ENCODE measurements at places on chromosomes 7 and 10.

DNA sequence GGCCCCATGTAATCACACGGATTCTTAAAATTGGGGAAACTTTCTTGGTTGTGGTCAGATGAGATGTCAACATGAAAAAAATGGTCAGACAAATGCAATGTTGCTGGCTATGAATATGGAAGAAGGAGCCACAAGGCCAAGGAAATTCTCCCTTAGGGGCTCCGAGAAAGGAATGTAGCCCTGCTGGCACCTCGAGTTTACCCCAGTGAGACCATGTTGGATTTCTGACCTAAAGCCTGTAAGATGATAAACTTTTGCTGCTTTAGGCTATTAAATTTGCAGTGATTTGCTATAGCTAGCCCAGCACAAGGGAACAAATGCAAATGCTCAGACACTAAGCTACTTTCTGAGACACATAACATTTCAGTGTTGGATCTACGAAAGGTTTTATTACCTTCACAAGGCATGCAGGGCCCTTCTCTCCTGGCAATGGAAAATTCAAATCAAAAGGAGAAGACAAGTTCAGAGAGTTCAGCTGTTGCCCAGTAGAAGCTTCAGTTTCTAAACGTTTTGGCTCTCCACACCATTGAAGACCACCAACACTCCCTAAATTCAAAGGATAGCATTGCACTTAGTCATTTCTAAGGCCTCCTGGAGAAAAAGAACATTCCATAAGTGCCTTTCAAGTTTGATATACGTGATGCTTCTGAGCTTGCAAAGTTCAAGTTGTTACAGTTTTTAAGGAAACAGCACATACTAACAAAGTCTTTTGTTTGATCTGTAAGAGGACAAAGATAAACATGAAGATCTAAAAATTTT, 23.4 kb downstream of the MCMBP start:
- DNase-seq, result no peak

- DNase-seq, result no peak
Measured at GRCh38 chr7:45311597-45311996, 154.0 kb downstream of the RAMP3 start.

- DNase-seq, result no peak
Measured at GRCh38 chr10:110036640-110037039, 28.9 kb downstream of the ADD3 start.

GRCh38 chr10:85362401-85362800, 1004.2 kb downstream of the GRID1 start:
- no peak for DNase-seq

DNA sequence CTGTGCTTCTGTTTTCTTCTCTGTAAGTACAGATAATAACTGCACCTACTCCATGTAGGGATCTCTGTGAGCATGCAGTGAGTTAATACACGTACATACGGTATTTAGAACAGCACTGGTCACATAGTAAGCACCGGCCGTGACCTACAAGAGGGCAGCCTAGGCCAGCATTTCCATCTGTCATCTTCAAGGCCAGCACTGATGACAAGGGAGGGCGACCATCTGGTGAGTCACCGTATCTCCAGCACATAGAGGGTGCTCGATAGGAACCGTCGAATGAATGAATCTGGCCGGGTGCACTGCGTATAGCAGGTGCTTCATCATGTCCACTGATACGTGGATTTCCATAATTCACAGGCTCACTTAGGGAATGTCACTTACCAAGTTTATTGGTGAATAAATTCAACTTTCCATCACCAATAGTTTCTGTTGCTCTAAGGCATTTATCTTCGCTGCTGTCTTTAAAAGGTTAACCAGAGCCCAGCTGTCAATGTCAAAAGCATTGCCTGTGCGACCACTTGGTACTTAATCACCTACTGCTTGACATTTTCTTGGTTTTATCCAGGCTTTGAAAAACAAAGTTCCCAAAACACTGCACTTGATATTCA, 8.3 kb downstream of the NOD1 start:
- DNase-seq, result no peak

- no peak for DNase-seq
Measured at GRCh38 chr10:17244700-17245365, 16.8 kb downstream of the VIM start.

DNA sequence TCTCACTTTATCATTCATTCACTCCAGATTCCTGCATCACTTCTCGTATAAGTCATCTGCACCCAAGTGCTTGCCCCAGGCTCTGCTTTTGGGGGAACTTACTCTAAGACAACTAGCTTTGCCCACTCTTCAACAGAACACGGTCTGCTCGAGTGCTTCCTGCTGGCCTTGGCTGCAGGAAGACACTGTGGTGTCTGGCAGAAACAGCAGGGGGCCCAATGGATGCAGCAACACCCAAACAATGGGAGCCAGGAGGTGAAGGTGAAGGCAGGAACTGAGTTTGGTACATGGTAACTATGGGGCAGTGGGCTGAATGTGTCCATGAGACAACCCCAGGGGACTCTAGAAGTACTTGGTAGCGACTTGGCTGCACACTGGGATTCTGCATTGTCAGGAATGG, 344.0 kb downstream of the REEP3 start:
- DNase-seq, result no peak

GRCh38 chr7:129536323-129536722, 34.0 kb downstream of the SMKR1 start:
- DNase-seq, result no peak

DNA sequence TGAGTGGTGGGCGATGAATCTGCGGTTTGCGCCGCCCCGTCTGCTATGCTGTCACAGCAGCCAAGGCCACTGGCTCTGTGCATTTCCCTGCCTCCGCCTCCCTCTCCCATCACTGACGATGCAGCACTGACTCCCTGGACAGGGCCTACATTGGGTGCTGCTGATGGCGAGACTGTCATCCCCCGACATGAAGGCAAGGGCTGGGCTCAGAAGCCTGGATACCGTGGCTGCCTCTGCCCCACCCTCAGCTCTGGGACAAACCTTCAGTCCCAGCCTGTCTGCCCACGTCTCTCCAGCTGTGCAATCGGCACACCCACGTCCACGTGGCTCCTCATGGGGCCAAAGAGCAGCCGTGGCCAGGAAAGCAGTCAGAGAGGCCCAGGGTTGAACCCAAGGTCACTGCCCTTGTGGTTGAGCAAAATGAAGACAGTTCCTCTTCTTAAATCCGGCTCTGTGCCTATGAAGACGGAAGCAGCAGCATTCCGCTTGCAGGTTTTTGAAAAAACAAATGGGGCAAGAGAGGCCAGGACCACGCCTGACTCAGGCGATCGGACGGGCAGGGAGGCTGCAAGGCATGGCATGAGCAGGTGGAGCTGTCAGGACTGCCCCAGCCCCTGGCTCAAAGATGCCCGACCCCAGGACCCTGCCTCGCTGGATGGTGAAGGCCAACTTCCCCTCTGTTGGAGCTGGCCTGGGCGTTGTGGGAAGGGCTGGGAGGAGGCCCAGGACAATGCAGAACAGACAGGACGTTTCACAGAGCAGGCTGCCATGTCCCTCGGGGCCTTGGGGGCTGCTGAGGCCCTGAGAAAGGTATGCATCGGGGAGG, 517.5 kb downstream of the DNAJB6 start:
- DNase-seq, result no peak

DNA sequence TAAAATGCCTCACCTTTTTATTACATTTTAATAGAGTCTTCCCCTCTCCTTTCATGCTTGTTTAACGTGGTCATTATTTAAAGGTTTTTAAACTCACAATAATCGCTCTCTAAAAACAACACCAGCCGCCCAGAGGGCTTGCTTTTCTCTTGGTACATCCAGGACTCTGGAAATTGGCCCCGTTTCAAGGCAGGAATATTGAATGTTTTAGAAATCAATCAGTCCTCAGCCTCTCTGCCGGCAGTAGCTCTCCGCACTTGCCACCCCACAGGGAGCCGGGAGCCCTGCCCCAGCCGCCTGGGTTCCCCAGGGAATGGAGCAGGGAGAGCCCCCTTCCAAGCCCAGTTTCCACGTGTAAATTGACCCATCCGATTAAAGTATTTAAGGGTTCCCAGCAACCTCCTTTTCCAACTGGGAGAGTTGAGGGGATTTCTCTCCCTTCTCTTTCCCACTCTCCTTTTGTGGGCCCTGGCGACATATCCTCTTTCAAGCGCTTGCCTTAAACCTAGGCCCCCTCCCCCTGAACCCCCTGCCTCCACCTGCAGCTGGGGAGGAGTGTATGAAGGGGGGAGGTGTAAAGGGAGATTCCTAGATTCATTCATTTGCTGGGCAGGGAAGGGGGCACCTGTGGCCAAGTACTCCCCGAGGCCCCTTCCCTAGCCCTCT, 1.9 kb downstream of the FGF8 start:
- DNase-seq, result no peak

GRCh38 chr10:58932577-58933314, 243.7 kb upstream of the PHYHIPL start:
- no peak for DNase-seq

- no peak for DNase-seq
Measured at GRCh38 chr7:51077987-51078370, 238.6 kb downstream of the COBL start.

DNA sequence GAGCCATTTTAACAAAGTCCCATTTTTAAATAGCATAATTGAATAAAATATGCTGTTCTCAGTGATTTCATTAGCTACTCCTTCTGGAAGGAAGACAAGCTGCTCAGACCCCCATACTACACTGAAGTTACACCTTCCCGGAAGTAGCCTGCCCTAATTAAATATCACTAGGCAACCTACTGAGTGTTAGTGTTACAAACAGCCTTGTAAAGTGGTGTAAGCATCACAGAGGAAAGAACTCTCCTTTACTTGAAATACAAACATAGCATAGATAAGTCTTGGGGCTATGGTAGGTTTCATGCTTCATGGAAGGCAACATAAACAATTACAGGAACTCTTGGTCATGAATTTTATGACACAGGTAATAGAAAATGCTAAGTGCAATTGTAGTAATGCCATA, 43.4 kb upstream of the PTN start:
- DNase-seq, result no peak

- DNase-seq, result no peak
Measured at GRCh38 chr7:158953912-158954311, 97.6 kb downstream of the DYNC2I1 start.

GRCh38 chr7:69781412-69781846, 183.2 kb downstream of the AUTS2 start:
- no peak for DNase-seq

DNA sequence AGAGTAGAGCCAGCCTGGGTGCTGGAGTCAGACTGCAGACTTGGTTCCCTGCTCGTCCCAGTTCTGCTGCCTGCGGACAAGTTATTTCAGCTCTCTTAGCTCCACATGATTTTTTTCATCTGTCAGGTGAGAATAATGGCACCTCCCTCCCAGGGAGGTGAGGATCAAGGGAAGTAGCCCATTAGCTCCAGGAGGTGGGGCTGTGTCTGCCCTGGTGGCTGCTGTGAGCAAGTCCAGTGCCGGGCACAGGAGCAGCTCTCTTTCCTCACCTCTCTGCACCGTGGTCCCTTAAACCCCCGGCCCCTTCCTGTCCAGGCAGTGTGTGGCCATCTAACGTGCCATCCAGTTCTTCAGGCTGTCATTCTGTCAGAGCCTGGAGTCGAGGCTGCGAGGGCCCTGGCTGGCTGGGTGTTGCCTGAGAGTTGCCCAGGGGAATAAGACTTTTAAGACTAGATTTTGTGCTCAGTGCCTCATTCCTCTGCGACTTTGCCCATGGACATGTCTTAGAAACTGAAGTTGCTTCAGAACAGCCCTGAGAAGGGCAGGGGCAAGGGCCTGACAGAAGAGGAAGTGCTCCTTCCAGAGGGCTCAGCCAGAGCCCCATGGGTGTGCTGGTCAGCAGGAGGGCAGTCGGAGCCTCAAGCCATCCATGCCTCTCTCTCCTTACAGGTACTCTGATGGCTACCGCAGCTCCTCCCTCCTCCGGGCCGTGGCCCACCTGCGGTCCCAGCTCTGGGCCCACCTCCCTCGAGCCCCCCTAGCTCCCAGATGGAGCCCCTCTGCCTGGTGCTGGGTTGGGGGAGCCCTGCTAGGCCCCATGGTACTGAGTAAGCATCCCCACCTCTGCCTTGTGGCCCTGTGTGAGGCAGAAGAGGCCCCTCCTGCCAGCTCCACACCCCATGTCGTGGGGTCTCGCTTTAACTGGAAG, 5.0 kb downstream of the ABCB8 start:
- DNase-seq, result no peak

DNA sequence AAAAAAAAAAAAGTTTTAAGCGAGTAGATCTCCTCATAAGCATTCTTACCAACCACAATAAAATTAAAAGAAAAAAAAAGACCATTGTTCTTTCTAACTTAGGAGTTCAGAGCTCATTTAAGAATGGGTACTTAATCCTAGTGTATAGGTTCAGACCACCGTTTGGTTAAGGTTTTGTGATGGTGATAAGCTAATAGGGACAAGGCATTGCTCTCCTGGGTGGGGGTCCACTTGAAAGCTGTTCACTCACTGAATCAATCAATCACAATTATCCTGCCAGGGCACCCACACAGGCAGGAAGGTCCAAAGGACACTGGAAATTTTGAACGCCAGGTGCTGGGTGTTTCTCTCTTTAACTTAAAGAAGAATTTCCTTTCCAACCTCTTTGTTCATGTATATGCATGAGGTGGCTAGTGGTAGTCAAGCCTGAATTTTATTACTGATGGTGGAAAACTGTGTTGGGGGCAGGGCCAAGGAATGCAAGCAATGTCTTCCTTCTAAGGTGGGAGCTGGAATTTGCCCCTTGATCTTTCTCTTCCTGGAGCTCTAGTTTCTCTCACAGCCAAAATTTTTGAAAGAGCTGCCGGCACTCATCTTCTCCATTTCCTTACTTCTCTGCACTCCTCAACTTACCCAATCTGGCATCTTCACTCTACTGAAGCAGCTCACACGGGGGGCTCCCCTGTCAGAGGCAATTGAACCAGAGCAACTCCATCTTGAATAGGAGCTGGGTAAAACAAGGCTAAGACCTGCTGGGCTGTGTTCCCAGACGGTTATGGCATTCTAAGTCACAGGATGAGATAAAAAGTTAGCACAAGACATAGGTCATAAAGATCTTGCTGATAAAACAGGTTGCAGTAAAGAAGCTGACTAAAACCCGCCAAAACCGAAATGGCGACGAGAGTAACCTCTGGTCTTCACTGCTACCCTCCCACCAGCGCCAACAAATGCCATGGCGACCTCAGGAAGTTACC, 7.5 kb upstream of the FAM131B start:
- no peak for DNase-seq

DNA sequence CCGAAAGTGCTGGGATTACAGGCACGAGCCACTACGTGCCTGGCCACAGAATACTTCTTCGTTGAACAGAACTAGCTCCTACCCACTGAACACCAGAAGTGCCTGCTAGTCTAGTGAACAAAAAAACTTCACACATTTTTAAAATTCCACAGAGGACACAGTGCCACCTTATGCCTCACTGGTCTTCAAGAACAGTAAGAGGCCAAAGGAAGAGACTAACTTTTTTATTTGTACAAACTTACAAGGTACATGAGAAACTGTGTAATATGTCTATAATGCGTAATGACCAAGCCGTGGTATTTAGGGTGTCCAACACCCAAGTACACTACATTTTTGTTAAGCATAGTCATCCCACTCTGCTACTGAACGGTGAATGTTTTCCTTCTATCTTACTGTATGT, 144.4 kb upstream of the PTER start:
- DNase-seq, result no peak

DNA sequence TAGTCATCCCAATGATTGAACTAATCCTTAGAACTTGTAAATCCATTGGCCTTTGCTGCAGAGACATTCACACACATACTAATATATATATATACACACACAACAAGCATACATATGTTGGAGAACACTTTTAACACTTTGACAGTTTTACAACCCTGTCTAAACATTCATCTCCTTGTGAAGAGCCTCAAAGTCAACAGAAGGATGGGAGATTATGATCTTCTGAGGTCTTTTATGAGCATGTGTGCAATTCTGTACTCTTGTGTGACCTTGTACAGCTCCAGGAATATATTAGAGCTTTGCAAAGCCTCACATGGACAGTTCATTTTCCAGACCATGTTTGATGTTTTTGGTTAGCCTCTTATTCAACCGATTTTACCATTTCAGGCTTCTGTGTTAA, 589.0 kb downstream of the NXPH1 start:
- DNase-seq, result no peak

- DNase-seq, result no peak
Measured at GRCh38 chr7:83849131-83849530, 200.2 kb upstream of the SEMA3E start.
